ENCODE measurements at places on chromosomes 7 and 10.

- DNase-seq, result no peak
Observed at GRCh38 chr10:5502061-5502521, 2.7 kb upstream of the CALML5 start.

- DNase-seq, result no peak
Observed at GRCh38 chr10:84588426-84588825, 260.0 kb downstream of the CCSER2 start.

DNA sequence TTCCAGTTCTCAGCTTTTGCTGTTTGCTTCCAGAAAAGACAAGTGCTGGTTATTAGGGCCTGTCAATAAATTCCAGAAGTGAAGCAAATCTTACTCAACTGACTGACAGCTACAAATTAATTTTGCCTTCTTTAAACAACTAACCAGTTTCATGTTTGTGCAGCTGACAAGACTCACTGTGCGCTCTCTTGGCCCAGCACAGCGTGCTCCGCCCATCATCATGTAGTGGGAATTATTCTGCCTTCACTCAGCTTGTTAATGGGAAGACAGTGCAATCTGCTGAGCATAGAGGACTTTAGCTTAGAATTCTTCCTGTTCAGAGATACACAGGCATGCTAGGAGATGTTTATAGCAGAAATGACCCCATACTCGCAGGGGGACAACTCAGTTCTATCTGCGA is 808.9 kb downstream of the CCSER2 start:
- no peak for DNase-seq

GRCh38 chr7:127245607-127246006 is 7.1 kb downstream of the GRM8 start:
- peak; percentile 55 for DNase-seq

DNA sequence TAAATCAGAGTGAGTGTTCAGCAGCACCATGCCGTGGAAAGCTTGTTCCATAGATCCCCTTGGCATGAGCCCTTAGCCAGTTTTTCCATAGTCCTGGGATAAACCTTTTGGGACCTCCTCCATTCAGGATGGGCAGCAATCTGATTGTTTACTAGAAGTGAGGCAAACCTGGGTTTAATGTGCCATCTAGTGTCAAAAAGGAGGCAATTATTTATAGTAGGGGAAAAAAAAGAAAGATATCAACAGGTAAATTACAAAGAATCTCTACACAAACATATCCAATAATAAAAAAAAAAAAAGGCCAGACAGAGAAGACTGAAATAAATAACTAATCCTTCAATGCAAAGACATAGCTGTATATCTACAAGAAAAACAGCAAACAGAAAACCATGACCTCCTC is 229.0 kb upstream of the STK17A start:
- no peak for DNase-seq

DNA sequence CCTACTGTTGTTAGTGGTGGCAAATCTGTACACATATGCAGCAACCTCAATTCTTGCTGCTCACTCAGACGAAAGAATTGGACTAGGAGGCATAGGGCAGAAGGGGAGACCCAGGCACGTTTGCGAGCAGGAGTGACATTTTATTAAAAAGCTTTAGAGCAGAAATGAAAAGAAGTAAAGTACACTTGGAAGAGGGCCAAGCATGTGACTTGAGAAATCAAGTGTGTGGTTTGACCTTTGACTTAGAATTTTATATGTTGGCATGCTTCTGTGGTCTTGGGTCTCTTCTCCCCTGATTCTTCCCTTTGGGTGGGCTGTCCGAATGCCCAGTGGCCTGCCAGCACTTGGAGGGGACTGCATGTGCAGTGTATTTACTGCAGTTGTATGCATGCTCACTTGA is 205.5 kb upstream of the SEMA3D start:
- DNase-seq, result peak; percentile 7

GRCh38 chr10:51288511-51288910 is 214.2 kb downstream of the PRKG1 start:
- no peak for DNase-seq

- no peak for DNase-seq
Observed at GRCh38 chr7:49866076-49866735, 92.8 kb downstream of the VWC2 start.

GRCh38 chr10:15427843-15428414 is 56.8 kb upstream of the FAM171A1 start:
- DNase-seq, result peak; percentile 51

- DNase-seq, result no peak
Observed at GRCh38 chr10:46545861-46546590, 10.4 kb downstream of the GPRIN2 start.

GRCh38 chr10:122678266-122678665 is 21.4 kb downstream of the C10orf120 start:
- no peak for DNase-seq

DNA sequence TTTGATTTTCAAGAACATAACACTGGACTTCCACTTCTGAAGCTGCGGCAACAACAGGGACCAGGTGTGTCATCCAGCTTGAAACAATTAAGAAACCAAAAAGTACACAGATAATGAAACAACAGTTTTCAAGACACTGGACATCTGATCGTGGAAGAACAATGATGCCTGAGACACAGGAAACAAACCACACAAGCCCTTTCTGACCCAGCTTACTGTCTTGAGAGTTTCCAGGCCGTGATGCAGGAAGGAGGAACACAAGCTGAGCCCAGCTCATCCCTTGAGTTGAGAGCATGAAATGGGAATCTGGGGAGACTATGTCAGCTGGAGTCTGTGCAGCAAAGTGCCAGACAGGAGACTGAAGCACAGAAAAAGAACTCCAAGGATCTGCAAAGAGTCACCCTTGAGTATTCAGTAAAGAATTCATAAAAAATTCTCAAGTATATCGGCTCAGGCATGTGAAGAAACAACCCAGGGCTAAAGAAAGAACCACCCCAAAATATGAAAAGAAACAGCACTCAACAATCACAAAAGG is 91.6 kb downstream of the RNF32 start:
- no peak for DNase-seq

- peak; percentile 6 for DNase-seq
Observed at GRCh38 chr7:126698446-126698845, 554.3 kb downstream of the GRM8 start.

DNA sequence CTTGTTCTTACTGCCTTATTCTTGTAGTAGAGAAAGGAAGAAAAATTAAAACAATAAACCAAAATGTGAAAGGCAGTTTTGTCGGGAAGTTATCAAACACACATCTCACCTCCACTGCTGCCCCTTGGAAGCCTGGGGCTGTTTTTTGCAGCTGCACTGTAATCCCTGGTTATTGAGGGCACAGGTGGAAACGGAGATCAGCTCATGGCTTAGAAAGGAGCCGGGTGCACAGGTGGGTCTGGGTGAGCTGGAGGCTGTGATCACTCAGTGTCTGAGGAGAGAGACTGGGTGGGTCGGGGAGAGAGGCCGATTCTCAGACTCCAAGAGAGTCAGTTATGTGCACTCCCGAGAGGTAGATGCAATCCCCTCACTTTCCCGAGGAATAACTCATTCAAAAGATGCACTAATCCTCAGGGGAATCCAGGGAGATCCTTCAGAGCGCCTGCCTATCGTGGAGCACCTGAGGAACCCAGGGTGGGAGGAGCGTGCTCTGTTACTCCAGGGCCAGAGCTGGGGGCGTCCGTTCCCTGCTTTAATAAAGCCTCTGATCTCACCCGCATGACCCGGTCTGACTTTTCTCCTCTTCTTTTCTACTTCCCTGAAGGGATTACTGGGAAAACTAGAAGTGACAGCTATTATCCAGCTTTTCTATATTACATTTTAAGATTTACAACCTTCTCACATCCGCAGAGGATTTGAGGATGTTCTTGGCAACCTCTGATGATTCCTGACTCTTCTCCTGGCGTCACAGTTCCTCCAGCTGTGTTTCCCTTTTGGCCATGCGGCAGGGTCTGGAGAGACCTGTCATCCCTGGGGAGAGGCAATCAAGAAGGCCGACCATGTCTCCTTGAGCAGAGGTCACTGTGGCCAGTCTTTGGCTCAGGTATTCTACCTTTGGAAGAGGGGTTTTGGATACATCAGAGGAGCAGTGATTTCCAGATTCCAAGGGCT is 82.1 kb downstream of the CAMK1D start:
- DNase-seq, result no peak

DNA sequence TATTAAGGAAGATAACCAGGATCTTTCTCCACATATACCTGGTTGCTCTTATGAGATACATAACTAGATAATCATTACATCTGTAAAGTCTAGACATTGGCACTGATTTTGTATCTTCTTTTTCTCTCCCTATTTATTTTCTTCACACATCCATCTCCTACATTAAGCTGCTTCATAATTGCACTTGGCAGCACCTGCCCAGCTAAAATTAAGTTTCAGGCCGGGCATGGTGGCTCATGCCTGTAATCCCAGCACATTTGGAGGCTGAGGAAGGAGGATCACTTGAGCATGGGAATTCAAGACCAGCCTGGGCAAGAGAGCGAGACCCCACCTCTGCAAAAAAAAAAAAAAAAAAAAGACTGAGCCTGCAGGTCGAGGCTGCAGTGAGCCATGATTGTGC is 22.3 kb upstream of the AKR1B1 start:
- no peak for DNase-seq

- no peak for DNase-seq
Observed at GRCh38 chr7:147478796-147479195, 1111.8 kb upstream of the C7orf33 start.

DNA sequence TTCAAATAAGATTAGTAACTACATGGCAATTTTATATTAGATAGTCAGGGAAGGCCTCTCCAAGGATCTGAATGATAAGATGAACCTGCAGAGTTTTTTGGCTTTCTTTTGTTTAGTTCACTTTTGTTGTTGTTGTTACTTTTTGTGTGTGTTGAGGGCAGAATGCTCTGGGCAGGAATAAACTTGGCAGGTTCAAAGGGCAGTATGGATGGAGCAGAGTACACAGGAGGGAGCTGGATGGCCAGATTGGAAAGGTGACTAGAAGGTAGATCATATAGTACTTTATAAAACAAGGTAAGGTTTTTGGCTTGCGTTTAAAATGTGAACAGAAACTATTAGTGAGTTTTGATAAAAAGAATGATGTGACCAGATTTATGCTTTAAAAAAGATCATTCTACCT is 17.9 kb downstream of the CROT start:
- DNase-seq, result no peak

GRCh38 chr10:8076933-8077332 is 22.4 kb downstream of the GATA3 start:
- DNase-seq, result no peak

DNA sequence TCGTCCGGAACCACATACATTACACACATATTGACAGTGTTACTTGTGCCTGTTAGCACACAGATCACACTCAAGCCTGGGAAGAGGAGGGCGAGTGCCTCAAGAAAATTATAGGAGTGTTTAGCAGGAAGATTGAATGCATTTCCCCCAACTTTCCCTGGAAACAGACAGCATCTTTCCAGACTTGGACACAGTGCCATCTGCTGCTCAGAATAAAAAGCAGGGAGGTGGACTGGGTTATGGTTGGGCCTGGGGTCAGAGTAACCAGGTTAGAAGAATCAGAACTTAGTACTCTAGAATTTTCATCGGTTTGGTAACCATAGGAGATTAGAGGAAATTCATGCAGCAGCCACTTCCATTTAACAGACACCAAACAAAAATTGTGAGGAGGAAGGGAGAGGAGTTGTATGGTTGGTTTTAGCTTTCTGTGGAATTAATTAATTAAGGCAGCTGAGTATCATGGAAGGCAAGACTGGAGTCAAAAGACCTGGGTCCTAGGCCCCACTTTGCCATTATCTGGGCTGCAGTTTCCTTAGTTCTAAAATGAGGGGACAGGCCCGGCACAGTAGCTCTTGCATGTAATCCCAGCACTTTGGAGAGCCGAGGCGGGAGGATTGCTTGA is 43.4 kb upstream of the OPTN start:
- DNase-seq, result no peak

GRCh38 chr7:103063895-103064294 is 10.7 kb downstream of the FBXL13 start:
- no peak for DNase-seq

- no peak for DNase-seq
Observed at GRCh38 chr10:70354556-70354955, 27.9 kb downstream of the LRRC20 start.

GRCh38 chr7:128954150-128954549 is 16.4 kb downstream of the IRF5 start:
- no peak for DNase-seq

GRCh38 chr7:141676618-141677017 is 25.3 kb downstream of the DENND11 start:
- no peak for DNase-seq

DNA sequence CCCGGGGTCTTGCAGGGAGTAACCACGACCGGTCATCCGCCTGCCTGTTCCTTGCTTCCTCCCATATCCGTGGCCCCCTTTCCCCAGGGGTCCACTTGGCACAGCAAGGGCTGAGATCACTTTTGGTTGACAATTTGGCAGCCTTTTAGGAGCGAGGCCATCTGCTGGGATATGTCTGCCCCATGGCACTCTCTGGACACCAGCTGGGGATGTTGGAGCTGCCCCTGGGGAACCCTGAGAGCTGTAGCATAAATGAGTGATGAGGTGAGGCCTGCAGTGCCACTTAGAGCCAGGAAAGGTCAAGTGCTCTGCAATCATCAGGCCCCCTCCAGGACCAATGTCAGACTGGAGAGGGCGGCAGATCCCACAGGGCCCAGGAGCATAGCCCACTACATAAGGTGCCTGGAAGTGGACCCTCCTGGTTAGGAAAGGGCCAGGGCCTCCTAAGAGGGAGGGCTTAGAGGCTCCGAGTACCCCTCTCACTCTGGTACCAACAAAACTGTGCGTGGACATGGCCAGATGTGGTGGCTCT is 92.1 kb downstream of the HIP1 start:
- DNase-seq, result no peak

DNA sequence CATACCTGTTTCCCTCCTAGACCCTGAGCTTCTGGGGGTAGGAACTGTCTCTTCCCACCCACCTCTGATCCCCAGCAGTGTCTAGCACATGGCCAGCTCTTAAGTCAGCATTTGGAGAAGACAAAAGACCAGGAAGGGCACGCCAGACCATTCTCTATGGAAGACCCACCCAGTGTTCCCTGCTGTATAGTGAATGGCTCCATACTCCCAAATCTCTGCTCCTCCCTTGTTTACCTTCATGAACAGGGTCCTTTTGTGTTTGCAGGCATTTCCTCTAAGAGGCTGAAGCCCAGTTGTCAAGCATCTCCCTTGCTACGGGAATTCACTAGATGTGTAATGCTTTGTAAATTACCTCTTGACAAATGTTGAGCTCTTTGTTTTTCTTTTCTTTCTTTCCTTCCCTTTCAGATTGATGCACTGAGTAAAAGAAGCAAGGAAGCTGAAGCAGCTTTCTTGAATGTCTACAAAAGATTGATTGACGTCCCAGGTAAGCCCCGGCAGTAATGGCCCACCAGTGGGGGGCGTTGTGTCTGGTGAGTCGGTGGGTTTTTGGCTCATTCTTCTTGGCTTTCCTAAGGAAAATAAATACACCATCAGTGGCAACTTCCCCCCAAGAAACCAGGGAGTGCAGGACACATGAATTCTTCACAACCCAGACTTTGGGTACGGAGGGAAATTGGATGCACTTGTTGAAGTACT is 216.6 kb upstream of the SH2B2 start:
- DNase-seq, result no peak

- peak; percentile 31 for DNase-seq
Observed at GRCh38 chr10:71243756-71244395, 31.5 kb downstream of the UNC5B start.
